T-cell (primary cell): ENCODE measurements at places on chromosomes 12 and 14. TPM values are rescaled to one million over a fixed set of nuclear protein-coding genes. Genes with fewer than 3 reads are reported as not detected.

Gene OR6C70
- not detected for total RNA-seq

DNA sequence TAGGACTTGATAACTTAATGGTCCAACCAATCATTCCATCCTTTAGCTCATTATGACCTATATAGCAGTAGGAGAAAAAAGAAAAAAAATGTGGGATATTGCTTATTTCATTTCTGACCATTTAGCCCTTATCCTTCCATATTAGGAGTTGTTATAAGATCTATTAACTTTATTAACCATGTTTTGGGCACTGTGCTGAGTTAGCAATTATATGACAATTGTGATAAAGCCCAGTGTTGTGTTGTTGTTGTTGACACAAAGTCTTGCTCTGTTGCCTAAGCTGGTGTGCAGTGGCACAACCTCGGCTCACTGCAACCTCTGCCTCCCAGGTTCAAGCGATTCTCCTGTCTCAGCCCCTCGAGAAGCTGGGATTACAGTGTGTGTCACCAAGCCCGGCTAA, 569.7 kb upstream of the FOXG1 start:
- DNase-seq: no peak

DNA sequence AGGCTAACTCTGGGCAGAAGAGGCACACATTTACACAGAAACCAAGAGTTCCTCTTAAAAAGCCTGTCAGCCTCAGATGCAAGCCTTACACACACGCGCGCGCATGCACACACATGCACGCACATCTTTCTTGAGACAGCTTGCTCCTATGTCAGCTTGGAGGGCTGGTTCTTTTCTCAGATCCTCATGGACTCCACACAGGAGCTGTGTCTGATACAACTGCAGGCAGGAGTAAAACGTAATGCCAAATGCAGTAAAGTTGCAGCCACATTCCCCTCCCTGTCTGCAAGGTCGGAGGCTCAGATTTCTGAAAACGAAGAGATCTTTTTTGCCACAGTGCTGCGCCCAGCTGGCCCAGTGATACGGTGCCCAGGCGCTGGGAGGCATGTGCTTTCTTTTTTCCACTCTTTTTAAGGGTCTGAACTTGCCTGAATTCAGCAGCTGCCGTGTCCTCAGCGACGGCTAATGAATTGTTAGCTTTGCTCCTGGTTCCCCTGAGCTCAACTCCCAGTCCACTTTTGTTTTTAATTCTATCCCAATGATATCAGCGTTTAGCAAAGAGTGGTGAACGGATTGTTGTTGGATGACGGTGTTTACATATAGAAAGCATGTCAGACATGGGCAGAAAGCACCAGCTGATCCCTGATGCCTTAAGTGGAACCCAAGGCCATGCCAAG, 72.9 kb upstream of the FOXN3 start:
- no peak for DNase-seq

GRCh38 chr12:14396071-14396470, 30.6 kb downstream of the ATF7IP start:
- DNase-seq: no peak

GRCh38 chr12:70853326-70853725, 67.2 kb downstream of the PTPRR start:
- DNase-seq: no peak

Gene LRRC10
- not detected for total RNA-seq

- DNase-seq: no peak
These were observed 2.8 kb downstream of the TBX5 start for GRCh38 chr12:114403011-114403689.

Gene NPFF
- total RNA-seq: not detected
